Urinary bladder (tissue), 4 donors: ENCODE measurements at places on chromosomes 7 and 10.
A peak's percentile ranks its signal among the peaks of the same experiment; 100 is the strongest.

GRCh38 chr7:115088893-115089292 lies 167.0 kb downstream of the MDFIC start:
- no peak for DNase-seq

- DNase-seq, result no peak
Observed at GRCh38 chr7:93378131-93378760, 146.1 kb downstream of the VPS50 start.

- DNase-seq, result peak; percentile 69
Observed at GRCh38 chr10:73906524-73907447, 4.1 kb upstream of the PLAU start.

GRCh38 chr10:130137090-130137448 lies 878 bp downstream of the GLRX3 start:
- DNase-seq, result no peak

- no peak for DNase-seq
Observed at GRCh38 chr7:898855-899681, 22.7 kb downstream of the GET4 start.

GRCh38 chr10:59857921-59858320 lies 48.4 kb downstream of the CCDC6 start:
- no peak for DNase-seq
